CD8-positive, alpha-beta T cell (primary cell): ENCODE measurements at places on chromosomes 5 and 9.

DNA sequence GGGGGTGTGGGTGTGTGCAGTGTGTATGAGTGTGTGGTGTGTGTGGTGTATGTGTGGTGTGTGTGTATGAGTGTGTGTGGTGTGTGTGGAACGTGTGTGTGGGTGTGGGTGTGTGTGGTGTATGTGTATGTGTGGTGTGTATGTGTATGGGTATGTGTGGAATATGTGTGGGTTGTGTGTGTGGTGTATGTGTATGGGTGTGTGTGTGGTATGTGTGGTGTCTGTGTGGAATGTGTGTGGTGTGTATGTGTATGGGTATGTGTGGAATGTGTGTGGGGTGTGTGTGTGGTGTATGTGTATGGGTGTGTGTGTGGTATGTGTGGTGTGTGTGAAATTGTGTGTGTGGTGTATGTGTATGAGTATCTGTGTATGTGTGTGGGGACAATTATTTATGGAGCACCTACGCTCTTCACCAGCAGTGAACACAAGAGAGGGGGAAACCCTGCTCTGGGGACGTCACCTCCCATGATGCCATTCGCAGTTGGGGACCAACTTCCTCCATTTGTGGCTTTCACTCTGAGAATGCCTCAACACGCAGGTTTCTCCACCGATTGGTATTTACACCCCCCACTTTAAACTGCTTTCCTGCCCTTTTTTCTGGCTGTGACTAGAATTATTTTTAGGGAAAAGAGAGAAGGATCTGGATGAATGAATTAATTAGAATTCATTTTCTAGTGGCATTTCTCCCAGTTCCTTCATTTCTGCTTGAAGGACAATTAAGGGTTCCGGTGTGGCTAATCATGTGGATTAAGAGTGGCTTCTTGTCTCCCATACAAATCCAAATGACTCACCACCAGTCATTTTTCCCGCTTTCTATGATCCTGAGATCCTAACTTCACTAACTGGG is 238.1 kb downstream of the ROR2 start:
- DNase-seq: peak; percentile 35

DNA sequence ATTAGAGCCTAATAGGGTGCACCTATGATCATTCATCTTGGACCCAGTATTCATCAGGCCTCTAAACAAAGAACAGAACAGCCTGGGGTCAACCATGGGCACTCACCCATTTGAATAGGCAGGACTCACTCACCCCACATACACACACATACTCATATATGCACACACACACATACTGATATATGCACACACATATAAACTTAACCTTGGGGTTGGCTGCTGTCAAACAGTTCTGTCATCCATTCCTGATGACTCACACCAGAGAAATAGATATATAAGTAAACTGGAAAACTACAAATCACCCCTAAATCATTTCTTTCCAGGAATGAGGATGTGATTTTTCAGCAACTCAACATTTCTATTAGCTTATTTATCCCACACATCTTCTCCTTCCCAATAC is 51.3 kb downstream of the ARL15 start:
- DNase-seq: no peak

DNA sequence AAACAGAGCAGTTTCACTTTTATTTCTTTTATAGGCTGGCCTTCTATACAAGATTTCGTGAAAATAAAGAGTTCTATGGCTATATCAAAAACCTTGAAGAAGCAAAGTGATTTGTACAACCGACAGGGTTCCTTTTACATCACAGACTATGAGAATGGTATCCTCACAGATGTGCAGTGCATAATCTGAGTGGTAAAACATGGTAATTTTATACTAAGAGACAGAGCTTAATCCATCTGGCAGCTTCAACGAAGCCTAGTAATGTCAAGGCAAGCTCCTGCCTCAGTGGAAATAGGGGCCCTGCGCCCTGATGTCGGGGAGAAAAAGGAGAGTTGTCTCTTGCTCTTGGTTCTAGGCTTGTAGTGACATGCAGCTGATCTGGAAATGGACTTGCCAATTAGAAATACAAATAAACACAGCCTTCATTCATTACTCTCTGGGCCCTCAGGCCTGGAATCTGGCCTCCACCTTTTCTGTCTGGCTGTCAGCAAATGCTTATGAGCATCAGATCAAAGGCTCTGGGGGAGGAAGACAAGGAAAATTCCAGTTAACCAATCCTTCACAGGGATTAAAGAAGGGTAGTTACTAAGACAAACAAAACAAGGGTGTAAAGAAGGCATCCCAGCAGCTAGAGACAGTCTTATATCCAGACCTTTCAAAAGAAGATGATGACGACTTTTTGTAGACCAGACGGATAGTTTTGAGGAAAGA is 33.6 kb upstream of the TRIM32 start:
- no peak for DNase-seq

DNA sequence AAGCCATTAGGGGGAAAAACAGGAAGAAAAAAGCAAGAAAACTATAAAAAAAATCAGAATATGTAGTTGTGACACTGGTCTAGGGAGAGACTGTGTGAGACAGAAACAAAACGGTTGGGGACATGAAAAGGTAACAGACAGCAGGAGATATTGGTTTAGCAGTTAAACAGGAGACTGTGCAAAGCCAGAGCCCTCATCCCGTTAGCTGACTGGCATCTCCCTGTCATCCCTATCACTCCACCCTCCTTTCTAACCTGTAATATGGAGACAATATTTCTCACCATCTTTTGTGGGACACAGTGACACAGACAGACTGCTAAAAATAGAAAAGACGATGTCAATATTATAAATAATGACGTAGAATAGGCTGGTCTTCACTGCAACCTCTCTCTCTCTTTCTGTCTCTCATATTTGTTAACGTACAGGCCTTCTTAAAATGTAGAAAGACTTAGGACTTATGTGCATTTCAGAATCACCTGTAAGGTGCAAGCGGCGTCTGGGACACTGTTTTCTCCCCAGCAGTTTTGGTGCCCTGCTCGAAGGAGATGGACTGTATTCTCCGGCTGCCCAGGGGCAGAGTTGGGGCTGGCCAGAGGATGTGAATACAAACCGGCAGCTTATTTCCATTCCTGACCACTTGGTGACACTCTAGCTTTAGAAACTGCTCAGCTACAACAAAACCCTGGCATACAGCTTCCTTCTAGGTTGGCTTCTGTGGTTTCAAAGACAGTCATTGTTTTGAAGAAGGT is 190.6 kb downstream of the MAT2B start:
- DNase-seq: no peak

DNA sequence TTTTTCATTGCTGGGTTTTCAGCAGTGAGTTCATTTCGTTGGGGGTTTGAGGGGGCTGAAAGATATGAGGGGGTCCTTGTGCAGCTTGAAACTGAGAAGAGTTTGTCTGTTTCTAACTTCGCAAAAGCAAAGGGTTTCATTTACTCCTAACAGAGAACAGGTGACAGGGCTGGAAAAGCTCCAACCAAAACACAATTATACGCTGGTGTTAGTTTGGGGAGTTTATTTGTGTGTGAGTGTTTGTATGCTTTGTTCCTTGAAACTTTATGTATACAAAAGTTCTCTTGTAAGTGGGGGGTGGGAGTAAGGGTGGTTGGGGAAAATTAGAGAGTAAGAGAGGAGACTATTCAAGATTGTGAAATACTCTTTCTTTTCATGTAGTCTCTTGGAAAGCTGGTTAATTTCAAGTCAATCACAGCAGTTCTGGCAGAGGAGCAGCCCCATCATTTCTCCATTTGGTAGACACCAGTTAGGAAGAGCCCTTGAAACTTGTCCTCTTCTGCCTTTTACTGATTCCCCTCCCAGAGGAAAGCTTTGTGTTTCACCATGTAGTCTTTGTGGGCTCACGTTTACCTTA is 881 bp downstream of the TNFAIP8 start:
- DNase-seq: no peak

GRCh38 chr9:133627341-133627740 is 8.8 kb upstream of the DBH start:
- no peak for DNase-seq

- DNase-seq: no peak
Measured at GRCh38 chr5:35138232-35138631, 90.5 kb upstream of the AGXT2 start.

DNA sequence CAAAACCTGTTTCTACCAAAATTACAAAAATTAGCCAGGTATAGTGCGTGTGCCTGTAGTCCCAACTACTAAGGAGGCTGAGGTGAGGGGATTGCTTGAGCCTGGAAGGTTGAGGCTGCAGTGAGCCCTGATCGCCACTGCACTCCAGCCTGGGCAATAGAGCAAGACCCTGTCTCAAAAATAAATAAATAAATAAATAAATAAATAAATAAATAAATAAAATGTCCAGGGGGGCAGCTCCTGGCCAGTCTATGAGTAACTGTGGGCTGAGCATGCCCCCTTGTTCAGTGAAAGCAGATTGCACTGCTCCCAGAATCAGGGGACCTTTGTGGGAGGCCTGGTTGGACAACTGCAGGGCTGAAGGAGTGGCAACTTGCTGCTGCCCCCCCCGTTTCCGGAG is 62.7 kb downstream of the PDE6A start:
- DNase-seq: no peak

DNA sequence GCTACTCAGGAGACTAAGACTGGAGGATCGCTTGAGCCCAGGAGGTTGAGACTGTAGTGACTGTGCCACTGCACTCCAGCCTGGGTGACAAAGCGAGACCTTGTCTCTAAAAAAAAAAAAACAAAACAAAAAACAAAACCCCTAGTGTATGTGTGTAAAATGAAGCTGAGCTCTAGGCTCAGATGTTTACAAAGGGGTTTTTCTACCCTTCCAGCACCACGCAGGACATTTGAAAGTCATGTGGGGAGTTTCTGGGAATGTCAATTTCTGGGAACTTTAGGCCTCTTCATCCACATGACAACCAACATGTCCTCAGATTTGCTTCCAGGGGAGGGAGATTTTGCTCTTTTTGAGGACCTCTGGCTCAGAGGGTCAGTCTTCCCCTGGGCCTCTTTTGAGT is 42.4 kb upstream of the AIF1L start:
- no peak for DNase-seq

GRCh38 chr5:142984525-142984924 is 214.3 kb downstream of the ARHGAP26 start:
- no peak for DNase-seq

- DNase-seq: no peak
Measured at GRCh38 chr5:74257060-74257527, 383.4 kb downstream of the ENC1 start.

GRCh38 chr5:171569065-171569712 is 149.7 kb downstream of the FGF18 start:
- DNase-seq: no peak

- no peak for DNase-seq
Measured at GRCh38 chr9:109164042-109164441, 3.0 kb downstream of the FRRS1L start.

DNA sequence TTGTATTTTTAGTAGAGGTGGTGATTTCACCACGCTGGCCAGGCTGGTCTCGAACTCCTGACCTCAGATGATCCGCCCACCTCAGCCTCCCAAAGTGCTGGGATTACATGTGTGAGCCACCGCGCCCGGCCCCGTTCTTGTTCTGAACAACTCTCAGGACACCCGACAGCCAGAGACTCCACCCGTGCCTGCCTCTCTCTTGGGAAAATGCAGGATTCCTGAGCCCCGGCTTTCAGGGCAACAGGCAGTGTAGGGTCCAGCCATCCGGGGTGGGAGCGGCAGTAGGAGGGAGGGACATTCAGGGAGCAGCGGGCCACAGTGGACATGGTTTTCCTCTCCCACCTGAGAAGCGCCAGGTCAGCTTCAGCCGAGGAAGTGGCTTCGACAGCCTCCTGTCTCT is 34.4 kb downstream of the NCS1 start:
- no peak for DNase-seq

GRCh38 chr9:107940616-107941595 is 451.3 kb upstream of the KLF4 start:
- no peak for DNase-seq

DNA sequence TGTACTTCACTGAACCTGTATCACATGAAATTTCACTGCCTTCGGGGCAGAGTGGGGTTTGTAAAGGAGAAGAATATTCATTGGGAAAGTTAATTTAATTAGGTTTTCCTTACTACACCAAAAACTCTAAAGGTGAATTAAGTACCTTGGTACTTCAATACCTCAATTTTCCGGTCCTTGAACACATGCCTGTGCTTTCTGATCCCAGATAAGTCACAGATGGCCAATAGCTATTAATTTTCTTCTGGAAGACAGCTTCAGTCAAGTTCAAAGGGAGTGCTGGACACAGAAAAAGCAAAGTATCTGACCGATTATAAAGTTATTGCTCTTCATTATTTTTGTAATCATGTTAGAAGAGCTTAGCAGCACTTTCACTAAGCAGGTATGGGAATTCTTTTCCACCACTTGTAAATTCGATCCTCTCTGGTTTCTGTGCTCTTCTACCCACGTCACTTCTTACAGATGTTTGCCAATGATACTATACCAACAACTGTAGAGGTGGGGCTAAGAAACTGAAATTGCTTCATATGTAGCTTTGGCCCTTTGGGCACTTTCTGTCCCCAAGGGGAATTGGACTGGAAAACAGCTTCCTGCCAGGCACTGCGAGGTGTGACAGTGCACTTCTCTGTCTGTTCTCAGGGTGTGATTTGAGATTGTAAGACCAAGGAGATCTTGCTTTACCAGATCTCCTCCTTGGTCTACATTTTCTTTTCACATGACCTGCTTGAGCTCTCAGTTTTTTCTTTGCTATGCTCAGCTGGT is 164.0 kb downstream of the CCDC192 start:
- no peak for DNase-seq

DNA sequence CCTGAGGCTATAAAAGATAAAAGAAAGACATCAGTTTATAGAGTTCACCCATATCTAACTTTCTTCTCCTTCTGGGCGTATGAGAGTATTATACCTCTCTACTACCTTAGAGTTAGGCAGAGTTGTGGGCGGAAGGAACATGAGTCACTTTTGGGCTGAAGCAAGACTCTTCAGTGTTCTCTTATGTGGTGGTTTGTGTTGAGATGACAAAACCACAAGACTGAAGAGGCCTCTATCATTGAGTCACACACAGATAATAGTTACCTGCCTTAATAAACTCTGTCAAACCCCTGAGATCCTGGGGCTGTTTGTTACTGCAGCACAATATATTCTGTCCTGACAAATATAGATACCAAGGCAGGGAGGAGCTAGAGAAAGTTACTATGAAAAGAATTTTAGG is 184.2 kb downstream of the EFNA5 start:
- peak; percentile 78 for DNase-seq

- DNase-seq: no peak
Measured at GRCh38 chr9:3903906-3904305, 378.1 kb upstream of the RFX3 start.

DNA sequence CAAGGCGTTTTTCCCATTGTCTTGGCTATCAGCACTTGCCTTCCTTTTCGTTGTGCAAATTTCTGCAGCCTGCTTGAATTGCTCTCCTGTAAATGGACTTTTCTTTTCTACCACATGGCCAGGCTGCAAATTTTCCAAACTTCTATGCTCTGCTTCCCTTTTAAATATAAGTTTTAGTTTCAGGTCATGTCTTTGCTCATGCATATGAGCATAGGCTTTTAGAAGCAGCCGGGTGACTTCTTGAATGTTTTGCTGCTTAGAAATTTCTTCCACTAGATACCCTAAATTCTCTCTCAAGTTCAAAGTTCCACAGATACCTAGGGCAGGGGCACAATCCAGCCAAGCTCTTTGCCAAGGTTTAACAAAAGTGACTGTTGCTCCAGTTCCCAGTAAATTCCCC is 22.4 kb upstream of the PTPDC1 start:
- DNase-seq: no peak
